ENCODE measurements at places on chromosomes 13 and 19.

DNA sequence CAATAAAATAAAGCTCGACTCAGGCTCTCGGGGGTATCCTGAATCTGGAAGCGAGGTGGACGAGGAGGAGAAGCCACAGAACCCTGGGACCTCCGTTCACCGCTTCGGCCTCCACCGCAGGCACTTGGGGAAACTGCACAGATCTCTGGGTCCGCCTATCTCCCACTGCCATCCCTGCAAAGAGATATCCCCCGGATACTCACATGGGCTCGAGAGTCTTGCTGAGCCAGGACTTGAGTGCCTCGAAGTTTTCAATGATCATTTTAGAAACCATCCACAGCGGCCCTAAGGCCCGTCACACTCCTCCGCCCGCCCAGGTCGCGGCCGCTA is 589 bp downstream of the RBM26 start:
- DNase-seq = no peak

GRCh38 chr13:22086597-22087330 is 415.9 kb downstream of the FGF9 start:
- no peak for DNase-seq

DNA sequence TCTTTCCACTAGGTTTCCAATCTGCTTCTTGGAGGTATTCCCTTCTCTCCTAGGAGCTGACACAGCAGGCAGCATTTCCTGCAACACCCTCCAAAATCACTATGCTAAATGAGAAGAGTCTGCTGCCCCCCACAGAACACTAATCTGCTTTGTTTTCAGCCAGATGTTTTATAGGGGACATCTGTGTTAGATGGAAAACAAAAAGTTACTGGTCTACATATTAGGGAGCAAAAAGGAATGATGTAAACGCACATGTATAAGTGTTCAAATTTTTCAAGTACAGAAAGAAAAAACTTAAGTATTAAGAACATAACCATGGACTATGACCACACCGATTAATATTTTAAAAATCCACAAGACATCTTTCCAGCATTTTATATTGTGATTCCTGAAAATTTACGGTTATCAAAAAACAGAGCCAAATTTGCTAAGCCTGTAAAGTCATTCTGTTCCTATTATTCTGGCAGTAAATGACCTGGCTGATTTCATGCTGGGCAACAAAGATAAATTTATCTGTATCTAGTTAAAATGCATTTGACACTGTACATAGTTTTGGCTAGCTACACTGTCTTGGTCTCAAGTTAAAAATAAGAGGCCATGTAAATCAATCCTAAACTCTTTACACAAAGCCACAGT is 63.3 kb downstream of the DCLK1 start:
- no peak for DNase-seq

- DNase-seq = no peak
Observed at GRCh38 chr13:112003396-112003795, 63.6 kb upstream of the SOX1 start.

- DNase-seq = peak; percentile 73
Observed at GRCh38 chr19:40529093-40529954, 47.3 kb upstream of the SHKBP1 start.

- no peak for DNase-seq
Observed at GRCh38 chr19:33193865-33194362, at the start of gene LRP3. LRP3 (plus strand) TSS chr19:33194330; CDS start chr19:33194786, 456 bp downstream.

GRCh38 chr19:55112246-55112776 is 5.1 kb downstream of the PPP1R12C start:
- DNase-seq = no peak

DNA sequence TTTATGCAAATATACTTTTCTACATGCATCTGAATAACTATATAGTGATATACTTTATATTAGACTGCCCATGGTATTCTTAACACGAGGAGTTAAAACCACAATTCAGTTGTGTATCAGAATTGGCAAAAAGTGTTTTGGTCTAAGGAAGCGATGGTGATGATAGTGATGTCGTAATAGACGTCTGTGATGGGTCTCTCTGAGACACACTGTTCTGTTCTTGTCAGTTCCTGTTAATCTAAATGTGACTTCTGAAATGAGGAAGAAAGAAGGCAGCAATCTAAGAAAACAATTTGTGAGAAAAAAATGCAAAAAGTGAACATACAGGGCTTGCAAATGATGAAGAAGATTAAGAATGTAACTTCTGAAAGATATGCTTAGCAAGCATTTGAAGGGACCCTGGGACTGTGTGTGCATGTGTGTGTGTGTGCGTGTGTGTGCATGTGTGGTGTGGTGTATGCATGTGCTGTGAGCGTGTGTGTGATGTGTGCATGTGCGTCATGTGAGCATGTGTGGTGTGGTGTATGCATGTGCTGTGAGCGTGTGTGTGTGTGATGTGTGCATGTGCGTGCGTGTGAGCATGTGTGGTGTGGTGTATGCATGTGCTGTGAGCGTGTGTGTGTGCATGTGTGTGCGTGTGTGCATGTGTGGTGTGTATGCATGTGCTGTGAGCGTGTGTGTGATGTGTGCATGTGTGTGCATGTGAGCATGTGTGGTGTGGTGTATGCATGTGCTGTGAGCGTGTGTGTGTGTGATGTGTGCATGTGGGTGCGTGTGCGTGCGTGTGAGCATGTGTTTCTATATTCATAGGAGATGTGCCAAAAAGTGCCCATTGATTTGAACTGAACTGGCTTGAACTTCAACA is 131.8 kb downstream of the IRS2 start:
- DNase-seq = no peak

DNA sequence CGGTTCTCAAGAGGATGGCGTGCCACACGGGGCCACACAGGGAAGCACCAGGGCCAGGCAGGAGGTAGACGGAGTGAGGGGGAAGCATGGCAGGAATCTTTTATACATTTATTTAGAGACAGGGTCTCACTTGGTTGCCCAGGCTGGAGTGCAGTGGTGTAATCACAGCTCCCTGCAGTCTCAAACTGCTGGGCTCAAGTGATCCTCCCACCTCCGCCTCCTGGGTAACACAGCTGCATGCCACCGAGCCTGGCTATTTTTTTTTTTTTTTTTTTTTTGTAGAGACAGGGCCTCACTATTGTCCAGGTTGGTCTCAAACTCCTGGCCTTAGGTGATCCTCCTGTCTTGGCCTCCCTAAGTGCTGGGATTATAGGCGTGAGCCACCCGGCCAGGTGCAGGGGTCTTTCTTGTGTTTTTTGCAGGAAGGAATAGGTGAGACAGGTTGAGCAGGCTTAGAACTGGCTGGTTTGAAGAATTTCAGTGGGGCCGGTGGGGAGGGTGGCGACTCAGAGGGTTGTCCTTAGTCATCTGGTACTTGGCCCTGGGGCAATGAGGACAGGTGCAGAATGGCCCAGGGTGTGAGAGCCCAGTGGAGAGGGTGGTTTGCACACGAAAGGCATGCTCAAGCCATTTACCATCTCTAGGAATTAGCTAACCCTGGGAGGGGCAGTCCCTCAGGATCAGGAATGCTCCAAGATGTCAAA is 7.6 kb downstream of the SSC5D start:
- DNase-seq = no peak

DNA sequence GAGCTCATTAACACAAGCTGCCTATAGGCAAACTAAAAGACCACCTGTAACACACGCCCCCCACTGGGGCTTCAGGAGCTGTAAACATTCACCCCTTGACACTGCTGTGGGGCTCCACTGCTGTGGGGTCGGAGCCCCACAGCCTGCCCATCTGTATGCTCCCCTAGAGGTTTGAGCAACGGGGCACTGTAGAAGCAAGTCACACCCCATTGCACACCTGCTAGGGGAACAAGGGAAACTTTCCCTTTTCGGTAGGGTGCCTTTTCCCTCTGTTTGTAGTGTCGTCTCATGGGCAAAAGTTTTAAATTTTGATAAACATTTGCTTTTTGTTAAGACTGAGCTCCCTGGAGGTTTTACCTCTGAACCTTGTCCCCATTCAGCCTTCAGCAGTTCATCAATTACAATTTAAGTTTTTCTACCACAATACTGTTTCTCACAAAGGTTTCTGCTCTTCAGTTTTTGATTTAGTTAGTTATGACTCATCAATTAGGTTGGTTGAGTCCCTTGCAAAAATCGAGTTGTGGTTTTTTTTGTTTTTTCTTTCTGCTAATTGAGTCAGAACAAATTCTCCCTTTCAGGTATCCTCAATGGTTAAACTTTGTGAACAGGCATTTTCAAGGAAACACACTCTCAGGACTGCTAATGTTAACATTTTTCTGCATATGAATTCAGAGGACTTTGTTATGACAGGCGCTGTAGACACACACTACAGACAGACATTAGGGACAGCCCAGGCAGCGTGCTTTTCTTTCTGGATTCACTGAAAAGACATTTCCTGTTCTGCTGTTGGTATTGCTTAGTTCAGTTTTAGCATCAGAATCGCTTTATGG is 35.1 kb downstream of the ZNF433 start:
- no peak for DNase-seq
